ENCODE measurements at places on chromosomes 3 and 15.

- no peak for DNase-seq
Observed at GRCh38 chr15:66679657-66680108, 22.4 kb upstream of the SMAD6 start.

DNA sequence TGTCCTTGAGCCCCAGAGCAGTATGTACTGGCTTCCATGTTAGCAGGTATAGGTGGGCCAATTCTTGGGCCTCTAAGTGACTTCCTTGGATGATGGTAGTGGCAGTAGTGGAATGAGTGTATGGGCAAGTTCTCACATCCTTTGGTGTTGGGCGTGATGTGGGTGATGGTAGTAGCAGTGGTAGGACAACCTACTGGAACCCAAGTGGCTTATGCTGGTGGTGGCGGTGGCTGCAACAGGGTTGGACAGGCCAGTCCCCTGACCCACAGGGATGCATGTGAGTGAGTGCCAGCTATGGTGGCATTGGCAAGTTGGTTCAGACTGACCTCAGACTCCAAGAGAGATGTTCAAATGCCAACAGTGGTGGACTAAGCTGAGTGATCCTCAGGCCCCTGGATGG lies 1228.2 kb downstream of the ROBO2 start:
- DNase-seq = no peak

GRCh38 chr15:35738370-35738769 lies 192.4 kb upstream of the DPH6 start:
- DNase-seq = no peak

DNA sequence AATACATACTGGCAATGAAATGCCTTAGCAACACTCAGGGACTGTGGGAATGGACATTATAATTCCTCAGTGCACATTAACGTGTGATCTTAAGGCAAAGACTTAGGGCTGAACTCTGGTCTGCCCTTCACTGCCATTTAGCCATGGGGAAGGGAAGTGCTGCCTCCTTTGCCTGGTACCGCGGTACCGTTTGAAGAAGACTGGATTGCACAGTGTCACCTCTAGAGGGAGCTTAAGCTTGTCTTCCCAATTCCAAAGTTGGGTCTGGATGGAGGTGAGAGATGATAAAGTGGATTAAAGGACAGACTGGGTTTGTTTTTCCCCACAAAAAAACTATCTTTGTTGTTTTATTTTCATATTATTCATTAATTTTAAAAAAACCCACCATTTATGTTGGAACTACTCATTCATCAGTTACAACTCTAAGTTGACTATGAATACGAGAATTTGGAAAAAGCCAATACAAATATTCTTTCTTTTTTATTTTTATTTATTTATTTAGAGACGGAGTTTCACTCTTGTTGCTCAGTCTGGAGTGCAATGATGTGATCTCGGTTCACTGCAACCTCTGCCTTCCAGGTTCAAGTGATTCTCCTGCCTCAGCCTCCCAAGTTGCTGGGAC lies 60.0 kb upstream of the SYN2 start:
- DNase-seq = peak; percentile 28

GRCh38 chr15:38307861-38308641 lies 55.4 kb downstream of the SPRED1 start:
- DNase-seq = no peak

DNA sequence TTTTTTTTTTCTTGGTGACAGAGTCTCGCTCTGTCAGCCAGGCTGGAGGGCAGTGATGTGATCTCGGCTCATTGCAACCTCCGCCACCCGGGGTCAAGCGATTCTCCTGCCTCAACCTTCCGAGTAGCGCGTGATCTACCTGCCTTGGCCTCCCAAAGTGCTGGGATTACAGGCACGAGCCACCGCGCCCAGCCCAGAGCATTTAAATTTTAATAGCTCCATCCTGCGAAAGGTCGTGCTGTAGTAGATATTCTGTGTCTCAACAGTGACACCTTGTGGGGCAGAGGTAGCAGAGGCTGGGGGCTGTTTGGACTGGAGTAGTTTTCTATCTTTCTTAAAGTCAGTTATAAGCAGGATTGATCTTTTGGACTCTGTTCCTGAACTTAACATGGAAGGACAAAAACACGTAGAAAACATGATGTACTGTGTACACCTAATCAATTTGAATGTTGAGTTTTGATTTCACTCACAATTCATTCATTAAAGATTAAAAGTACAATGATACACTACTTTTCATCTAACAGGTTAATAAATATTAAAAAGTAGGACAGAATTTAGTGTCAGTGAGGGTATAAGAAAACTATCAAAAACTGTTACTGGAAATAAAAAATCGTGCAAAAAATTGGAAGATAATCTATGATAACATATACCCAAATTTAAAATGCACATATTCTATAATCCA lies 11.0 kb upstream of the PDCD6IP start:
- peak; percentile 56 for DNase-seq

DNA sequence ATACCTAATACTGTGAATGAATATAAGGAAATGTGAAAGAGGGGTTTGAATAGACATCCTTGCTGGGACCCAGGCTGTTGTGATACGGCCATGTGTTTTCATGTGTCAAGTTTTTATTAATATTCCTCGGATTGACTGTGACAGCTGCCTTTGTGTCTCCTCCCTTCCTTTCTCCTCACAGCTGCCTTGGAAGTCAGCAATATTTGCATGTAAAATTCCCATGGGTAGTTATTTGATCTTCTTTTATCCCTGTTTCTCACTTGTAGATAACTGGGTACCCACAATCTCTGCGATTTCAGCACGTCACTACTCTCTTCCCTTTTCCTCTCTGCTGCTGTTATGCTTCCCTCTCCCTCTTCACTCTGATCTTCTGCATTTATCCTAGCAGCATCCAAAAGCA lies 9.4 kb downstream of the GPR156 start:
- DNase-seq = no peak

DNA sequence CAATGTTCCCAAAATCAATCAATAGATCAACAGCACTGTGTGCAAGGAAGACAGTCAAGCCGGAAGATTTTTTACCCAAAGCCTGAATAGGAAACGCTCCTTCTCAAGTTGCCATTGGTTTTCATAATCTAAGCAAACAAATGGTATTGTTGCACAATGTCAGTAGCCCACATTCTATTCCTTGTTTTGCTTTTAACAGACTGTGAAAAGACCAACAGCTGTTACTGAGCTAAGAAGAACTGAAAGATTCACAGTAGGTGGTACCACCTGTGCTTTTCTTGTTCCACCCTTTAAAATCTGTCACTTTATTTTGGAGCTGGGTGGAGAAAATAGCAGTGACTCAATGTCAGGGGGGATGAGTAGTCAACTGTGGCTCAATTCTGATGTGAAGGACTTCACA lies 357.5 kb upstream of the CADM2 start:
- DNase-seq = no peak

- DNase-seq = no peak
Observed at GRCh38 chr15:56628893-56629532, 104.3 kb downstream of the ZNF280D start.

- DNase-seq = peak; percentile 27
Observed at GRCh38 chr15:48001393-48002039, 119.3 kb upstream of the SLC24A5 start.

DNA sequence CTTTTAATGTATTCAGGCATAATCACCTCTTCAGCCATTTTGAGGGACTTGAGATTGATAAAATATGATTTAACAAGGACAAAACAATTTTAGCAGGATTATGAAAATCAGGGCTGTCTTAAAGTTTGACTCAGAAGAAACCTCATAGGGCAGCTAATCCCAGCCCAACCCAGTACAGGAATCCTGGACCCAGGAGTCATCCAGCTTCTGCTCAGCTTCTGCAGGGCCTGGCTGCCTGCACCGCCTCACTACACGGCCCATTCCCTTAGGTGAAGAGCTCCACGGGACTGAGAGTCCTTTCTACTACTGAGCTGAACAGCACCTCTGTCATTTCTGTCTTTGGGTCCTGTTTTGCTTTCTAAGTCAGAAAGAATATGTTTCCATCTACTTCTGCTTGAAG lies 37.5 kb downstream of the ARHGAP31 start:
- no peak for DNase-seq

DNA sequence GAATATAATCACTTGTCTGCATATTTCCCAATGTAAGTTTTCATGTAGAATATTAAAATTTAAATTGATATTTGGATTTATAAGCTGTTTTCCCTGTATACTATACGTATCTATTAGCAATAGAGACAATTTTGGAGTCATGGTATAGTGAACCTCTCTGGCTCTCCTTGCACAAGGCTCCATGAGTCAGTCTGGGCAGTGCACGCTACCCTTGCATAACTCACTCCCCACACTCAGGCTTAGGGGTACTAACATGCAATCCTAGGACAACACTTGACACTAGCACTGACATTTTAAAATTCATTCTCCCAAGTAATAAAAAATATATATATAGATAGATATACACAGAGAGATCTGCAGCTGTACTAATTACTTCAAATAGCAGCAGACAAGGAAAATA lies 39.2 kb downstream of the SLC24A1 start:
- DNase-seq = peak; percentile 28

DNA sequence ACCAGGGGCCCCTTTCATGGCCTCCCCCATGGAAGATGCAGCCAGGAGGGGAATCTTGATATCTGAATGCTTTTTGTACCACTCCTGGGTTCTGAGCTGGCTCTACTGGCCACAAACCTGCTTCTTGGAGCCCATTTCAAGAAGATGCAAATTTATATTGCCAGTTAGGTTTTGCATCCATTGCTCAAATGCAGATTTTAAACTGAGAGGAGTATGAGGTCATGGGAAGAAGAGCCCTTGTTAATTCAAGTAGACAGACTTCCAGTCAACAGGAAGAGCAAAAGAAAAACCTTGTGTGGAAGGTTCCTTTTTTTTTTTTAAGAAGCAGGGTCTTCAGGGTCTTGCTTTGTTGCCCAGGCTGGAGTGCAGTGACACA lies 133.5 kb downstream of the PDZRN3 start:
- no peak for DNase-seq

- peak; percentile 36 for DNase-seq
Observed at GRCh38 chr3:177358977-177359592, 161.8 kb upstream of the TBL1XR1 start.

- DNase-seq = no peak
Observed at GRCh38 chr15:78220713-78221112, 13.7 kb downstream of the ACSBG1 start.

DNA sequence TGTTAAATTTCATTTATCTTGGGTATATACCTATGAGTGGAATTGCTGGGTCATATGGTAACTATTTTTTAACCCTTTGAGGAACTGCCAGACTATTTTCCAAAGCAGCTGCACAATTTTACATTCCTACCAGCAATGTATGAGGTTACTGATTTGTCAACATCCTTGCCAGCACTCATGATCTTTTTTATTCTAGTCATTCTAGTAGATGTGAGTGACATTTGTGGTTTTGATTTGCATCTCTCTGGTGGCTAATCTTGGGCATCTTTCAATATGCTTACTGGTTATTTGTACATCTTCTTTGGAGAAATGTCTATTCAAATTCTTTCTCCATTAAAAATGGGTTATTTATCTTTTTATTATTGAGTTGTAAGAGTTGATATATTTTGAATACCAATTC lies 21.3 kb upstream of the LRRC58 start:
- DNase-seq = no peak

DNA sequence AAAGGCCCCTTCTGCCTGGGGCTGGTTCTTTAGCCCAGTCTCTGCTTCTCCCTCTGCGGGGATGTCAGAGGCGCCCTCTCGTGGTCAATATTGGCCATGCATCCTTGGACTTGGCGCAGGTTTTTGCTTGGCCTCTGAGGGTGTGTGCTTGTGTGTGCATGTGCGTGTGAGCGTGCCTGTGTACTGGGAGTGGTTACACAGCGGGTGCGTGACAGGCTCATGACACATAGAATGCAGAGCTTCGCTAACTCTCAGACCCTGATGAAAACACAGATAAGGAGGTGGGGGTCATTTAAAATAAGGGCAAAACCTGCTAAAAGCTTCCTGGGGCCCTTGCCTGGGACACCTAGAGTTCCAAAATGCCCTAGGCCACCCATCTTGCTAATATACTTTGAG lies 160.9 kb downstream of the SMAD6 start:
- peak; percentile 86 for DNase-seq

GRCh38 chr3:98710067-98710659 lies 53.0 kb upstream of the ST3GAL6 start:
- DNase-seq = no peak

DNA sequence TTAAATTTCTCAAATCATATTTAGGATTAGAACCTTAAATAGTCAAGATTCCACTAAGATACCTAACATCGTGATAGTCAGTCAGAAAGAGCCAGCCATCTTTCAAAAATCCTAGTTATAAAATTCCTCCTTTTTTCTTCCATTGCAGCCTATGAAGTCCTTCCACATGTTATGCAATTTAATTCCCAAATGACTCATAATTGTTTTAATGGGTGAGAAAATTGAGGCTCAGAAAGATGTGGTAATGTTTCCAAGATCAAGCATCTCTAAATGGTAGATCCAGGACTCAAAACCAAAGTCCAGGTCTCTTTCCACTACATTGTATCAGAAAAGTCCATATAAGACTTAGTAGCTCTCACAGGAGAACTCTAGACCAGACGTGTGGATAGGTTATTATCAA lies 9.5 kb downstream of the CFAP44 start:
- no peak for DNase-seq

DNA sequence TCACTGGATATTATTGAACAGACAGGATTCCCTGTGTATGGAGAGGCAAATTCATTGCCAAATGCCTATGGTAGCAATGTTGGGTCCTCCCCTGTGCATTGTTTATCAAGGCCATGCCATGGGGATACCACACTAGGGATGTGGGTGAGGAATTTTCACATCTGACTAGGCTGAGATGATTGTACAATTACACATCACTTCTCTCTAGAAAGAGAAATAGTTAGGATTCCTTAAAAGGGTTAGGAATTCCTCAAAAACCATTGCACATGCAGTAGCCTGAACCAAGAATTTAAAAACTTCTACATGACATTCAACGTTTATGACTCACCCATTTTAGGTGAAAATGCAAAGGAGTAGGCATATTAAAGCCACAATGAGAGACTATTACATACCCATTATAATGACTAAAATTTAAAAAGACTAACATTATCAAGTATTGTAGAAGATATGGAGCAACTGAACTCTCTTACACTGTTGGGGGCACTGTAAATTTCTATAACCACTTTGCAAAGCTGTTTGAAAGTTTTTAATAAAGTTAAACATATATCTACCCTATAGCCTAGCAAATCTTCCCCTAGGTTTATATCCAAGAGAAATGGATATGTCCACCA lies 175.9 kb downstream of the THRB start:
- DNase-seq = no peak

- DNase-seq = no peak
Observed at GRCh38 chr15:101093958-101094357, 157.9 kb downstream of the CHSY1 start.
